ENCODE measurements at places on chromosomes 11 and 22.
A peak's percentile ranks its signal among the peaks of the same experiment; 100 is the strongest.

DNA sequence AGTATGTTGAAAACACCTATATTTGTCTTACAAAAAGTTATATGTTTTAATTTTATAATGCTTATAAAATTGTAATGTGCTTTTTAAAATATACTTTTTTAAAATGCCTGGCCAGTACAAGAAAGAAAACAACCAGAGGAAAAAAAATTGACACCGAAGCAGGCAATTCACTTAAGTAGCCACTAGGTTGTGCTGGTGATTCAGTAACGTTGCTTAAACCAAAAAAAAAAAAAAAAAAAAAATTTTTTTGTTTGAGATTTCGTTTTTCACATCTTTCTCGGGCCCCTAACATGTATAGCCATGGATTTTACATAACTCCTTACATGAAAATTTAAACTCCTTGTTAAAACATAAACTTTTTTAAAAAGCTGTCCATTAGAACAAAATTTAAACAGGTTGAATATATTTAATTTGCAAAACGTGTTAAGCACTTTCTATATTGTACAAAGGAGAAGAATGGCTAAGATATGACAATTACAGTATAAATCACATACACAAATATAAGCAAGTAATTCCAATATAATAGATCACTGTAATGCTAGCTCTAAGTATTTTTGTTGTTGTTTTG lies 9.2 kb downstream of the OR8B4 start:
- peak; percentile 65 for DNase-seq

DNA sequence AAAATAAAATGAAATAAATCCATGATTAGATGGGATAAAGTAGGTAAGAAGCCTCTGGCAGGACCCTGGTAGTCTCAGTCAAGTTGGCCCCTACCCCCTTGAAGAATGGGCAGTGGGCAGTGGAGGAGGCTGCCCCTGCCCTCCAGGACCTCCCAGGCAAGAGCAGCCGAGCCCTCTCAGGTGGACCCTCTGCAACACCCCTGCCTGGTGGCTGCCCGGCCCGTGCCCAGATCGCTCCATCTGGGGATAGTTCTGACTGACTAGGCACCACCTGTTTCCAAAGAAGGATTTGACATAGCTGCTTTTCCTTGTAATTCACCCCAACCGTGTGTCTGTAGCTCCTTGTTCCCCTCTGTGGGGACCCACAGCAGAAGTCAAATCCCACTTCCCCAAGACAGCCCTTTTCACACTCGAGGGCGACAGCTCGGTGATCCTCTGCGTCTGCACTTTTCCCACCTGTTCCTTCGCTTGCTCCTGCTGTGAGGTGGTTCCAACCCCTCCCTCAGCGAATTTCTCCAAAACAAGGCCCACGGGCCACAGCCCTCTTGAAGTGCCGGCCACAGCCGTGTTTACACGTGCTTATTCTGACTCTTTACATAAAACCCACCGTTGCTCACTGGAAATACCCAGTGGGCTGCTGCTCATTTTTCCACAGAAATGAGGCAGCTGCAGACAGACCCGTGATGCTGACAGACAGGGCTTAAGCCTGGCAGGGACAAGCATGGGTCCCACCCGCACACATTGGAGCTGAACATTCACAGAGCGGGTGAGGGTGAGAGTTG lies 5.5 kb upstream of the TMPRSS13 start:
- DNase-seq: no peak

- no peak for DNase-seq
These were observed 59.1 kb downstream of the SCGB1A1 start for GRCh38 chr11:62477927-62478326.

DNA sequence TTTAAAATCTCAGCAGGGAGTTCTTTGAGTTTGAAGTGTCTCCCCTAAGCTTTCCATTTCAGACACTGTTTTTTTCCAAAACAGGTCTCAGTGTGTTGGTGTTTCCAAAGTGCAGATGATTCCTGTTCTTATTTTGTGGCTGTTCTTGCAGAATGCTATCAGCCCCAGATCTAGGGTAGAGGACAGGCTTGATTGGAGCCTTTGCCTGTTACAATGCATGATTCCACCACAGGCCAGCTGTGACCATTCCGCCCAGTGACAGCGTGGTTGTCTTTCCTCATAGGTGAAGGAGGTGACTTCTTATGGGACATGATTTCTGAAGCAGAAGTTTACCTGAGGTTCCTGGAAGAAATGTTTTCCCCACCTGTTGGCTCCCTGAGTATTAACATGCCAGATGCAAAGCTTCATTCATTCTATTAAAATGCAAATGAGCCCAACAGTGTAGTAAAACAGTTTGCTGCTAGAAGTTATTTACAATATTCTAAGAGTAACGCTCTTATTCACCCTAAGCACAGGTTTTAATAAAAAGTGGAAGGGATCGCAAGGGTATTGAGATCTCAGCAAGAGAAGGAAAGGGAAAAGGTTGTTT lies 36.9 kb upstream of the BIRC3 start:
- no peak for DNase-seq

DNA sequence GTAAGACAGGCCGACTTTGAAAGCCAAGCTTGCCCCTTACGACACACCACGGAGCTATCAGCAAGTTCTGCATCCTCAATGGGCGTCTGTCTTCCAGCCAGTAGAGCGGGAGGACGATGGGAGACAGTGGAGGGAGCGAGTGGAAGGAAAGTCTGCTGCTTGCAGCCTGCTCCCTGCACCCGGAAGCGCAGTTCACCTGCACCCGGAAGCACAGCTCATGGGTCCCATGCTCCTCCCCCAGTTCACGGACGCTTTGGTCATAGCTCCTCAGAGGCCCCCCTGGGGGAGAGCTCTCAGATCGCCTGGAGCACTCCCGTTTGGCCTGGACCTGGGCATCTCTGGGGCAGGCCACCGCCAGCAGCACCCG lies 51.3 kb downstream of the FBLN1 start:
- DNase-seq: no peak

DNA sequence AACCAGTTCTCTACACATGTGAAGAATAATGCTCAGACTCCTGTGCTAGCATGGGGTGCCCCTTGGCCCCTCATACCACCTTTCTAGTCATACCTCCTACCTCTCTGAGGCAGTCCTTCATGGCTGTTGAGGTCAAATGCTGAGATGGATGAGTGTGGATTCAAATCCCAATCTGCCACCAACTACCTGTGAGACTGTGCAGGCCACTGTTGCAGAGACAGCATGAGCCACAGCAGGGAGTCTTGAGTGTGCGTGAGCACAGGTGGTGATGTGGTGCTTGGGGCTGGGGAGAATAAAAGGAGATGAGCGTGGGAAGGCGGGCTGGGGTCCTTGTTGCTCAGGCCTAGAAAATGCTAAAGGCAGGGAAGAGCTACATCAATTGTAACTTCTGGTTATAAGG lies 218.0 kb upstream of the E2F8 start:
- DNase-seq: no peak

GRCh38 chr11:8101421-8101820 lies 20.4 kb downstream of the TUB start:
- DNase-seq: no peak

- DNase-seq: no peak
These were observed 14.0 kb upstream of the PAX6 start for GRCh38 chr11:31824879-31825837.

GRCh38 chr11:79768343-79768742 lies 327.5 kb upstream of the TENM4 start:
- DNase-seq: no peak

DNA sequence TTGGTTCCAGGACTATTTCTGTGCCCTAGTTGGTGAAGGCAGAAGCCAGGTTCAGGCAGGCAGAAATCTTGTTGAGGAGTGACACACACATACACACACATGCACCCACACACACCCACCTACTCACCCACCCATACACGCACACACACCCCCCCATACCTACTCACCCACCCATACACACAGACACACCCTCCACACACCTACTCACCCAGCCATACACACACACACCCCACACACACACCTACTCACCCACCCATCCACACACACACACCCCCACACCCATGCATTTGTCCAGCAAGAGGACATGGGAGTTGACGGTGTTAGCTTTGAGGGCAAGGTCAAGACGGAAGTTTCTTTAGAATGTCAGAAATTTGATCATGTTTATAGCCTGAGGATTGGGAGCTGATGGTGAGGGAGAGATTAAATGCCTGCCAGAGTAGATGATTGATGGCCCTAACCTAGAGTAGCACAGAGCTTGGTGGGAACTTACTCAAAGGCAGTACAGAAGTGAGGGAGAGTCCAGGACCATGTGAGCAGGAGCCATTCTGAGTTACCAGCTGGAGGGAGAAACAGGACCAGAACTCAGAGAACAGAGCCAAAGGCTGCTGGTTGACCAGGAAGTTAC lies 68.9 kb downstream of the CYB5R2 start:
- no peak for DNase-seq

DNA sequence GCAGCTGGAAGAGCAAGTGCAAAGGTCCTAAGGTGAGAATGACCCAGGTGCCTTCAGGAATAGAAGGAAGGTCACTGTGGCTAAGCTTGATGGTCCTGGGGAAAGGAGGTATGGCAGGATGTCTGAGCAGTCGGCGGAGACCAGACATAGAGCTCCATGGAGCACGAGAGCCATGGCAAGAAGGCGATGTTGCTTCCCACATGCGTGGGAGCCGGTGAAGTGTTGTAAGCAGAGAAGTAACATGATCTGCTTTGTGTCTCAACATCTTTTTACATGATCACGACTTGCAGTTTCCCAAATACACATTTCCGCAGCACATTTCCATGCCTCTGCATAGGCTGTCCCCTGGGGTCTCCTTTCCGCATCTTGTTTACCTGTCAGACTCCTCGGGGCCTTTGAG lies 231.9 kb downstream of the KIRREL3 start:
- DNase-seq: no peak

- DNase-seq: no peak
These were observed 8.6 kb upstream of the GTSE1 start for GRCh38 chr22:46287873-46288751.

DNA sequence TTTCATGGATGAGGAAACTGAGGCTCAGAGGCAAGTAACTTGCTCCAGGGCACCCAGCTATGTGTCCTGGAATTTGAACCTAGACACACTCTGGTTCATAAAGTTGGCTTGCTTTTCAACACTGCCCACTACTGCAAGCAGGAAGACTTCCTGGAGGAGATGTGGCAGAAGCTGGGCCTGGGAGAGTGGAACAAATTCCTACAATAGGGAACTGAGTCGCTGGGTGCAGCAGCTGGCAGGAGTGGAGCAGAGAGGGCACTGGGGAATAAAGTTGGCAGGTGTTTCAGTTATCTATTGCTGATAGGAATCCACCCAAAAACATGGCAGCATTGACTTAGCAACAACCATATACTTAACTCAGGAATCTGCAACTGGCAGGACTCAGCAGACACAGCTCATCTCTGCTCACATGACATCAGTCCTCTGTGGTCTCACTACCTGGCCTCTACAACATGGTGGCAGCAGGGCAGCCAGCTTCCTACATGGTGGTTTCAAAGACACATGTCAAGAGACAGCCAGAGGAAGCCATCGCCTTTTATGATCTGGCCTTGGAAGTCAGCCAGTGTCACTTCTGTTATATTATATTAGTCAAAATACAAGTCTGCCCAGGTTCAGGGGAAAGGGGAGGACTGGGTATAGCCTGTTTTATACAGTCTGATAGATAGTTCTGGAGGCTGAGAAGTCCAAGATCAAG lies 10.6 kb upstream of the CARD10 start:
- no peak for DNase-seq

DNA sequence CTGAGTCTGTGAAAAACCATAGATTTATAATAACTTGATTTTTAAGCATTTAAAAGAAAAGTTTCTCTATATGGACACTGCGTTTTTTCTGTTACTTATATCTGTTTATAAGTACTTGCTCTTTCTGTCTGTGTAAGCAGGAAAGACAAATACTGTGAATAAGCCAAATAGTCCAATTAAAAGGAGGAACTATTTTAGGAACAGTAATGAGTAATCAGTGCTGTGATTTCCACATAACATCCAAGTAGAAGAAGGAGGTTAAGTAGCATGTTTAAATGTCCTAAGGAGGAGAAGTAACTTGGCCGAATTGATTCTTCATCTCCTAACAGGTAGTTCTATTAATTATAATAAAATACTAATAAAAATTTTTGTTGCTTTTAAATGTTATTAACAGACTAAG lies 40.8 kb downstream of the ZNF214 start:
- peak; percentile 32 for DNase-seq

- DNase-seq: no peak
These were observed 22.6 kb downstream of the FADS2 start for GRCh38 chr11:61850687-61851086.

GRCh38 chr11:31764766-31765165 lies 46.4 kb downstream of the PAX6 start:
- no peak for DNase-seq

GRCh38 chr22:47310601-47311000 lies 548.2 kb downstream of the TBC1D22A start:
- DNase-seq: peak; percentile 16

- no peak for DNase-seq
These were observed 122.8 kb downstream of the SEZ6L start for GRCh38 chr22:26291940-26292666.

DNA sequence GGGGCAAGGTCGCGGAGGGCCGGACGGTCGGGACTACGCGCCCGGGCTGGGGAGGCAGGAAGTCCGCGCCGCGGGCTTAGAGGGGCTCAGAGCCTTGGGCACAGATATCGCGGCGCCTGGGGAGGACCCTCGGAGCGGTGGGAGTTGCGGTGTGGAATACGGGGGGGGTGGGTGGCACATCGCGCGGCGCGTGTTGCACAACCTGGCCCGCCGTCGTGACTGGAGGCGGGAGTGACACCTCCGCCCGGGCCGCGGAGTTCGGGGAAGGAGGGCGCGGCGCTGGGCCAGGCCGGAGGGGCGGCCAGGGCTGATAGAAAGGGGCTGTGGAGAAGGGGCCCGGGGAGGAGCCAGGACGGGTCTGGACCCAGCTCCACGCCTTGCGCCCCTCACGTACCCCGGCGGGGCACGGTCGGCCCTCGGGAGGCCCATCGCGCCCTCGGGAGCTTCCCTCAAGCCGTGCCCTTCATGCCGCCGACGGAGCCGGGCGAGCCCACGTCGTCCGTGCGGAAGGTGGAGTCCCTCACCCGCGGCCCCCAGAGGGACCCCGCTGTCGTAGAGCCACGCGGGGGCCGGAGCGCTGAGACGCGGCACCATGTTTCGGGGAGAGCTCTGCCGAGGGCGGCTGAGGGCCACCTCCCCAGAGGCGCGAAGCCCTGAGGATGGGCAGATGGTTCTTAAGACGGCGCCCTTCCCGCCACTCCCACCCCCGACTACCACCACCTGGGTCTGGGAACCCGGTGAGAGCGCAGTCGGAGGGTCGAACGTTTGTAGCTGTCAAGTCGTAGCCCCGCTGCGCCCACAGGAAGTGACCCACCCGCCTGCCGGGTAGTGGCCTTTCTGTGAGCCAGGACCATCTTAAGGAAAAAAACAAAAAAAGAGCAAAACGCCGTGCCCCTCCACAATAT lies 729 bp downstream of the IL17RA start:
- DNase-seq: no peak

Data from AG10803 (cell line).